ENCODE measurements at places on chromosomes 2 and 18.

DNA sequence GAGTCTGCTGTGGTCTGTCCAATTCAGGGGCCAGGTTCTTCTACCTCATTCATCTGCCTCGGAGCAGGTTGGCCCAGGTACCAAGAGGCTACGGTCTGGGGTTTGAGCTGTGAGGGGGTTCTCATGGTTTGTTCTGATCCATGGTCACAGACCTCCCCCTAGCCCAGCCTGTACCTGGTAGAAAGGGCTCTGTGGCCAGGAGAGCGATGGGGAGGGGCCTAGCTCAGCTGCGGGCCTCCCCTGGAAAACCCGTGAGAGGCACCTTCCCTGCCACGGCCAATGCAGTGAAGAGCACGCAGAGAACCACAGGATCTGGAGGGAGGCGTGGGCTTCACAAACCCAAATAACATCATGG, 19.6 kb upstream of the ALLC start:
- DNase-seq: no peak

DNA sequence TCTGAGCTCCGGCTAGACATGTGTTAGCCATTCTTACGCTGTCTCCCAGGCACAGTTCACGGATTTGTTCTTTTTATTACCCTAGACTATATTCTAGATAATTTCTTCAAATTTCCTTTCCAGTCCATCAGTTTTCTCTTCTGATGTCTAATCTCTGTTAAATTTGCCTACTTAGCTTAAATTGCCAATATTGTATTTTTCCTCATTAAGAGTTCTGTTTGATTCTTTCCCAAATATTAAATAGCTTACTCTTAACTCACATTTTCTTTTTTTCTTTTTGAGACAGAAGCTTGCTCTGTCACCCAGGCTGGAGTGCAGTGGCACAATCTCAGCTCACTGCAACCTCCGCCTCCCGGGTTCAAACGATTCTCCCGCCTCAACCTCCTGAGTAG, 21.2 kb downstream of the CROCC2 start:
- no peak for DNase-seq

DNA sequence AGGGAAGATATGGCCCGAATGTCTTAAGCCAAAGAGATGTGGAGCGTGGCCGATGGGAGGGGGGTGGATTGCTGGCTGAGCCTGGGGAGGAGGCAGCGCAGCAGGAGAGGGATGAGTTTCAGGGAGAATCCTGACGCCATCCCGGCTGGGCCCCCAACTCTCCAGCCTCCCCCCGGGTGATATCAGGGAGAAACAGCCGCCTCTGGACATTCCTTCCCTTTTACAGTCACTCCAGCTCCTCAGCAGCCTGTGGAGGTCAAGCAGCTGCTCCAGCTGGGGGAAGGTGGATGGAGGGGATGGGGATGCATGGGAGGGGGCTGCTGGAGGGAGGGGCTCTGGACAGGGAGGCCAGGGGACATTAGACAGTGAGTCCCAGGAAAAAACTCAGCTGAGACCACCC, 9.5 kb upstream of the DES start:
- no peak for DNase-seq

- DNase-seq: no peak
These were observed 41.7 kb downstream of the ARL5A start for GRCh38 chr2:151786483-151786882.

- DNase-seq: peak; percentile 89
These were observed 1.1 kb upstream of the FARP2 start for GRCh38 chr2:241354668-241355658.

DNA sequence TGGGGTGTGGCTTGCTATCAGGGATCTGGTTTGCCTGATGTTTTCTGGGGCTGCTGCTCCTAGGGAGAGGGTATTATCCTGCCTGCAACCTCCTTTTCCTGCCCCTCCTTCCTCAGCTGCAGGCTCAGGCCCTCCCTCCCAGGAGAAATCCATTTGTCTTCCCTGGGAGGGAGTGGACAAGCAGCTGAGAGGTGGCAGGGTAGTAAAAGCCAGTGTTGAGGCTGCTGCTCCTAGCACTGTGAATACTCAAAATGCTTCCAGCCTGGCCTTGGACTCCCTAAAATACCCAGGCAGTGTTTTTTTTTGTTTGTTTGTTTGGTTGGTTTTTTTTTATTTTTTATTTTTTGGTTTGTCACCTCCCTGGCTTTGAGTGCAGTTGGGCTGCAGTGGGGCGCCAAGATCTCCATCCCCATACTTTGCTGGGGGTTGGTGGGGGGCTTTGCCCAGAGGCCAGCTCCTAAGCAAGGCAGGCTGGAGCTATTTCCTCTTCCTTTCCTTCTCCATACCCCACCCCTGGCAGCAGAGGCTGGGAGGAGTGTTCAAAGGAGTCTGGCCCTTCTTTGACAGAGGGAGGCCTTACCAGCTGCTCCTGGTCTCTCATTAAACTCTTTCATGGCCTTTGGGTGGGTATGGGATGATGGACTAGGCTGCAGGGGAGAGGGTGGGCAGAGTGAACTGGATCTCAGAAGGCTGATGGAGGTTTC, 13.6 kb downstream of the HOXD3 start:
- no peak for DNase-seq

GRCh38 chr2:12452185-12452584, 264.6 kb upstream of the TRIB2 start:
- DNase-seq: peak; percentile 67

DNA sequence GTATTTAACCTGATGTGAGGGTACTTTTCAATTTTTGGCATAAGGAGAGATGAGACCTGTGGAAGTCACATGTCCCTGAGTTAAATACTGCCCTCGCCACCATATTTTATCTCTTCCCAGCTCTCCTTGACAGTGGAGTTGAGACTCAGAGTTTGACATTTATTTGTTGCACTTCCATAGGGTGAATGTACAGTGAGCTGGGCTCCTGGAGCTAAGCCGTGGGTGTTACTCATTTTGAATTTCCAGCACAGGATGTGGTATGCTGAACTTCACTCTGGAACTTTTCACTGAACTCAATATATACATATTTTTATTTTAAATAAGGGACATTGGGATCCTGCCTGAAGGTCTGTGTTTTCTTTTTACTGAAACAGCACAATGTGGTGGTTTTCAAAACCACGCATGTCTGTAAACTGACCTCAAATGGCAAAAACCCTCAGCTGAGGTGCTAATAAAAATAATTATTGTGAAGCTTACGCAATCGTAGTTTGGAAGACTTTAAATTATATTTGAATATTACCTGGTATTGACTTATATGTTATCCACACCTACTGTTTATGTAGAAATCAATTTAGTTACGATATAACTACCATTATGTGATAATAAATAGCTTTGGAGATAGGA, 12.1 kb downstream of the RNF144A start:
- DNase-seq: no peak

DNA sequence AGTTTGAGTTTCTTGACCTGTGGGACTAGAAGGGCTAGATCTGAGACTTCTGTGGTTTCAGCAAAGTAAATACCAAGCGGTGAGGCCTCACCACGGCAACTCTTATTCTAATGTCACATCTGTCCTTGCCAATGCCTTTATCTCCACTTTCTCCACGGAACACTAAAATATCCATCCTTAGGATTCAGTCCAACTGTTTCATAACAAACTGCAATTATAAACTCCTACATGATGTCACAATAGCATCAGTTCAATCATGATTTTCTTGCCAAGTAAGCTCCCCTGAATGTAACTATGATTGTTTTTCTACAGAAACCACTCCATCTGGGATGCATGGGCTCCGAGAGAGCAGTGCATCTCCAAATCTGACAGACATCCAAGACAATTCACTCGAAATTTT, 79.6 kb downstream of the LRATD1 start:
- DNase-seq: no peak

GRCh38 chr18:27042177-27042576, 142.9 kb downstream of the CHST9 start:
- DNase-seq: no peak

DNA sequence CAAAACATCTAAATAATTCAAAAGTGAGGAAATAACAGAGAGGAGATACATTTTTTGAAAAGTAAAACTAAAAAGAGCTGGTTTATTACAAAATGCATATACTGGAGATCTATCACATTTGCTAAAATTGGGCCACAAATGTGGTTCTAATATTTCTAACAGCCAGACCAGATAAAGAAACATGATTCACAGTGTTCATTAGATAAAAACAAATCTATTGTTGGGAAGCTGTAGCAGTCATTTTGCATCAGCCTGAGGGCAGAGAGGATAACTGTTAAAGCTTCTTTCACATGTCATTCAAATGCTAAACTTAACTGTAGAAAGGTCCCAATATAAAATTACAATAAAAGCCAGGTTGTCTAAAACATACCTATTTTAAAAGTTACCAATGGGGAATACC, 148.3 kb downstream of the GULP1 start:
- no peak for DNase-seq

- DNase-seq: peak; percentile 95
These were observed 2.9 kb upstream of the ID2 start for GRCh38 chr2:8678731-8679566.

DNA sequence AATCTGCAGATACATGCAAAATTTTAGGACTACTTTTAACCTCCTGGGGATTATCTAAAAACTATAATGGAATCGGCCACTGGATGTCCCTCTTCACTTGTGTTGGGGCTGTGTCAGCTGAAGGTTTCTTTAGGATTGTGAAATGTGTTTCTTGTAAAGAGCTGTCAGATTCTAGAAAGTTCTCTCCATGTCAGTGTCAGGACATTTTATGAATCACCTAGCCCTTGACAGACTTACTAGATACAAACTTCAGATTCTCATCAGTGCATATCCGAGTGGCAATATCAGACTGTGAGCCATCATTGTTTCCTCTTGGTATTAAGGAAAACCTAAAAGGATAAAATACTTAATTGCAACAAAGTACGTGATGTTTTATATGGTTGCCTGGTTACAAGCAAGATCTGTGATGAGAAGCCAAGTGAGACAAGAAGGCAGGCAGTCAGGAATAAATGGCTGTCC, 107.3 kb downstream of the CPS1 start:
- no peak for DNase-seq

- DNase-seq: no peak
These were observed 25.5 kb downstream of the ZNF521 start for GRCh38 chr18:25326361-25326952.

DNA sequence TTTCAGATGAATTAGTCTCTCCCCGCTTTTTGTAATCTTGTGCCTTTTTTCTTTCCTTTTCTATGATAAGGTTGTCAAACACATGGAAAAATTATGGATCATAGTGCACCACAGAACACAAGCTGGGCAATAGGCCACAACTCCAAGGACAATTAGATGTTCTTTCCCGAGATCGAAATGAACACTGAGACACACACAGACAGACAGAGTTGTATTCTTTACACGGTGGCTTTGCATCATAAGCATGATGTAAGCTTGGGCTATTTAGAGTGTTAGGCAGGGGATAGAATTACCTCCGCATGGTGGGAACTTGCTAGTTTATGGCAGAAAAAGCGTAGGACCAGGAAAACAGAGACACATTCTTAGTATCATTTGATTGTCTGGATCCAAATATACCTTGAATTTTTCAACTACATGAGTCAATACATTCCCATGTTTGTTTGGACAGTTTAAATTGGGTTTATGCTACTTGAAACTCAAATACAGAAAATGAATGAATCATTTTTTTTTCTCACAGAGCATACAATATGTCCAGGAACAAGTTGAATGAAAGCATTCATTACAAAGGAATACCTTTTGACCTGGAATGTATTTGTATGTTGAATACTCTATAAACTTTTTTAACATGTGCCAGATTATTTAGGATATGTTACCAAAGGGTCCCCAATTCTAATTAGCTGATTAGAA, 1611.5 kb upstream of the TMEFF2 start:
- DNase-seq: no peak

GRCh38 chr2:114083717-114084387, 194.0 kb downstream of the ACTR3 start:
- no peak for DNase-seq

- DNase-seq: no peak
These were observed 86.5 kb downstream of the CDCA7 start for GRCh38 chr2:173441222-173441621.

DNA sequence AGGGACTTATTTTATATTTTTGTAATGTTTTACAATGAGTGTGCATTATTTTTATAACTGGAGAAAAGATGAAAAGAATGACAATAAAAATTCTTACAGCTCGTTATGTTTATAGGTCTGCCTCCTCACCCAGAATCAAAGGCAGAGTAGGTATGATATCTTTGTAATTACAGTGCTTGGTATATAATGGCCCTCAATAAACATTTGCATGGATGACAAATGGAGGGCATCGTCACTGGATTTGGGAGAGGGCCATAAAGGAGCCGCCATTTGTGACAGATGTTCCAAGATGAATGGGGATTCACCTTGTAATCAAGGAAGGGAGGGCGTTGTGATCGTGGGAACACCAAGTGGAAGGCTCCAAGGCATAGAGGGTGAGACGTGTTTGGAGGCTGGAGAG, 22.6 kb upstream of the GIGYF2 start:
- no peak for DNase-seq

- DNase-seq: no peak
These were observed 315.8 kb upstream of the NRP2 start for GRCh38 chr2:205366336-205367060.

DNA sequence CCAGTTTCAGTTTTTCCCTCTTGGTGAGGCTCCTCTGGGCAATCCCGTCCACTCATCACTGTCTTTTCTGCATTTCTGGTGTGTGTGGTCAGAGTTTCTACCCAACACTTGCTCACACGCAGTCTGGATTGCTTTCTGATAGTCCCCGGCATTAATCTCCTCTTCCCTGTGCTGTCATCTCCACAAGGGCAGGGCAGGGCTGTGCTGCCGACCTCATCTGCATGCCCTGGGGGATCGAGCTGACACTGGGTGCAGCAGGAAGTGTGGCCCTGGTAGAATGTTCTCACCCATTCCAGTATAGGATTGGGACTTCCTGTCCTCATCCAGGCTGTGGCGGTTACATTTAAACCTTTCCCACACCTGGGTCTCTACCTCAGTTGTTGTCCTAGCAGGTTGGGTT, 80.0 kb upstream of the FAM136A start:
- DNase-seq: no peak

DNA sequence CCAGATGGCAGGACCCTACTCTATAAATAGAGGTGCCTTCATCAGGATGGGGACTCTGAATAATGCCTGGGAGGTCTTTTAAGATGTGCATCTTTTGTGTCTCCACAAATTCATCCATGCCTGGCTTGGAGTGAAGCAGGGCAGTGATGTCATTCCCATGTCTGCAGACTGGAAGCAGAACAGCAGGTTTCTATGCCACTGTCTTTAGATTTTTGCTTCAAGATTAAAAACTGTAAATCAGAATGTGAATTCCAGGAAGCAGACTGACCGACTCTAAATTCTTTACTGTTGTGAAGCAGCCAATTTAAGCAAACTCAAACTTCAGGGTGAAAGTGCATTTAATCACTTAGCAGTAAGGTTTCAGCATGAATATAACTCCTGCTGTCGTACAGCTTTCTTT, 159.3 kb downstream of the SCG2 start:
- DNase-seq: no peak

Data from erythroblast (primary cell).